ENCODE measurements at places on chromosomes 3 and 15. TPM values are rescaled to one million over a fixed set of nuclear protein-coding genes. Genes with fewer than 3 reads are reported as not detected.

The SLC22A14 gene
- not detected for total RNA-seq

- no peak for DNase-seq
These were observed 90.7 kb downstream of the FILIP1L start for GRCh38 chr3:100023595-100023994.

GRCh38 chr15:78083687-78084448 is 6.4 kb upstream of the TBC1D2B start:
- DNase-seq, result no peak

GRCh38 chr15:29072444-29072843 is 186.7 kb downstream of the APBA2 start:
- no peak for DNase-seq

DNA sequence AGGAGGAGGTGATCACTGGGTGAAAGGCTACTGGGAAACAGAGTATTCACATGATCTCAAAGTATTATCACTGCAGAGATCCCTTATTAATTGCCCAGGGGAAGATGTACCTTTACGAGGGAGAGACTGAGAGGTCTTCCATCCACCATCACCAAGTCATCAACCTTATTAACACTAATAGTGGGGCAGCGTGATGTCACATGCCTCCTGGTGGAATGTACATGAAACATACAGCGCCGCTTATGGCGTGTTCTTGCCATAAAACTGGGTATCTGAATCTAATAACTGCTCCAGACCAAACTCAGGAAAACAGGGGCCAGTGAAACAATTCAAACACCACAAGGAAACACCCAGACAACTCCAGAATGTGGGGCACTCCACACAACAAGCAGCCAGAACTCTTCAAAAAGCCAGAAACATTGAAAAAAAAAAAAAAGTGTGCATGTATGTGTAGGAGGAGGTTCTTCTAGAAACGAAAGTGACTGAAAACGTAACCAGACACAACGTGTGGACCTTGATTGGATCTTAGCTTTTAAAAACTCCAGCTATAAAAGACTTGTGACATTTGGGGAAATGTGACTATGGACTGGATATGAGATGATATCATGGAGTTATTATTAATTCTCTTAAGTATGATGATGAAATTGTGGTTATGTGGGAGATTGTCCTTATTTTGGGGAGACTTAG is 4.6 kb downstream of the STIMATE start:
- no peak for DNase-seq

DNA sequence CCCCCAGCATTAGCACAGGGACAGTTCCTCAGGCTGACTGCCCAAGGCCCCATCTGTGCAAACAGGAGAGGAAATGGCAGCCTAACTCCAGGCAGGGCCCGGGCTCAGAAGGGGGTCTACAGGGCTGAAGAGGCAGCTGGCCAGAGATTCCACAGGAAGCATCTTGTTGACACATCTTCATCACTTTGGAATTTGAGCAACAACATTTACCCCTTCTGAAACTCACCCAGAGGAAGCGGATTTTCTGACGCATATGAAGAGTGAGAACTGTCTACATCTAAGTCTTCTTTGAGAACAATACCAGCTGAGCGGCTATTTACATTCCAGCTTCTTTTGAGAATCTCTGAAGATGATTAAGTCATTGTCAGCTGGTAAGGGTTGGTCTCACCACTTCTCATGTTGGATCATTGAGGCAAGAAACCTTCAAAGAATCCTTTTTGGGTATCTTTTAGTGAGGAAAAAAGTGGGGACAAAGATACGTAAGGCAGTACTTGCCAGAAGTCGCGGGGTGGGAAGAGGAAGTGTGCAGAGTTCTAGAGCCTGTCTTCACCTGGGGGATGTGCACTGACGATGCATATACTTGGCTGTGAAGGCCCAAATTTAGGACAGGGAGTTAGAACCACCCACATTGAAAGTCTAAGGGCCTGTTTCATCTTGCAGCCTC is 25.4 kb upstream of the SRP14 start:
- peak; percentile 73 for DNase-seq

DNA sequence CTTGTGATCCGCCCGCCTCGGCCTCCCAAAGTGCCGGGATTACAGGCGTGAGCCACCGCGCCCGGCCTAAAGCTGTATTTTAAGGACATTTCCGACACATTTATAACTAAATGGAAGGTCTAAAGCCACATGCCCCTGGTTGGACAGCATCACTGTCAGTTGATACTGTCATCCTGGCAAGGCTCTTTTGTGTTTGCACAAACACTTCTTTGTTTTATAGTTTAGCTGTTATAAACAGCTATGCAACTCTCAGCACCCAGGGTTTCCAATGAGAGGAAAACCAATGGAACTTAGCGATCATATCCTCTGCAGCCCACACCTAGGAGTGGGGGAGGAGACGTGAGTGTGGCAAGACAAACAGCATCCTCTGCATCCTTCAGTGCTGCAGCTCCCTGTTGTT is 19.7 kb downstream of the NIPA1 start:
- no peak for DNase-seq

GRCh38 chr3:112718516-112718915 is 77.6 kb upstream of the CCDC80 start:
- no peak for DNase-seq

DNA sequence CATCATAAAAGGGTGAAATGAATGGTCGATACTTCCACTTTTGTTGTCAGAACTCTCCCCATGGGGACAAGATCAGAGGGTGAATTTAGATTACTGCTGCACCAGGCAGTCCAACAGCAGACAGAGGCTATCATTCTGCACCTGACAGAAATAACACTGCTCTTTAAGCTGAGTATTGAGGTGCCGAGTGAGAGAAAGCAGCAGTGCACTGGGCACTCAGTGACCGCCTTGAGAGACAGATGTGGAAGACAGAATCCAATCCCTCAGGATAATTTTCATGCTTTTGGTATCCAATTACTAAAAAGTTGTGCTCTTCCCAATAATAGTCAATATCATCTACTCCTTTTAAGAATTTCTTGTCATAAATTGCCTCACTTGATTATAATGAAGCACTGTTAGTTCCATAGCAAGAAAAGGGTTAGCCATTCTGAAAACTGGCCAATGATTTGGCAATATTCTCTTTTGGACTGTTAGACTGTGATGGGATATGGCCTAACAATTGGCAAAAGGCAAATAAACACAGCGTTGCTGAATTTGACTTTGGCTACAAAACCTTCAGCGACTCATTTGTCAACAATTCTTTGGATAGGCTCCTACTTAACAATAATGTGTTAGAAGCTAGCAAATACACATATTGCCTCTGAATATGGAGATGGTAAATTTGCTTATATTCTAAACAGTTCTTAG is 5.5 kb downstream of the FGF7 start:
- DNase-seq, result peak; percentile 64

DNA sequence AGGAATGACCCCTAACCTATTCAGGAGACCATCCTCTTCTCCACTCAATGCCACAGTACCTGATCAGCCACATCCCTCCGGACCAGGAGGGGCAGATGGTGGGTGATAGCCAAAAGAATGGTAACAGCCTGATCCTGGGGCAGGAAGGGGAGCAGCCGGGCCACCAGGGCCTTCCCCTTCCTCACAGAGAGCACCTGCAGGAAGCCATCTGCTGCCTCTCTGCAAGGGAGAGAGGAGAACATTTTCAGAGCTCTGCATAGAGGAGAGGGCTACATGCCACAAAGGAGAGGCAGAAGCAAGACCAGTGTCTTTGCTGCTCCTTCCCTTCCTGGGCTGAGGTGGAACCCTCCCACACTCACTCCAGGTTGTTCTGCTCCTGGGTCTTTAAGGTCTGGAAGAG is 5.5 kb upstream of the SPG11 start:
- DNase-seq, result no peak

GRCh38 chr3:184914628-184915027 is 102.7 kb downstream of the VPS8 start:
- DNase-seq, result peak; percentile 68

GRCh38 chr3:164832216-164832615 is 246.1 kb downstream of the SI start:
- no peak for DNase-seq
